Dermis microvascular lymphatic vessel endothelial cell (primary cell): ENCODE measurements at places on chromosomes 3 and 15.

- no peak for DNase-seq
Measured at GRCh38 chr3:65521032-65521431, 517.7 kb downstream of the MAGI1 start.

DNA sequence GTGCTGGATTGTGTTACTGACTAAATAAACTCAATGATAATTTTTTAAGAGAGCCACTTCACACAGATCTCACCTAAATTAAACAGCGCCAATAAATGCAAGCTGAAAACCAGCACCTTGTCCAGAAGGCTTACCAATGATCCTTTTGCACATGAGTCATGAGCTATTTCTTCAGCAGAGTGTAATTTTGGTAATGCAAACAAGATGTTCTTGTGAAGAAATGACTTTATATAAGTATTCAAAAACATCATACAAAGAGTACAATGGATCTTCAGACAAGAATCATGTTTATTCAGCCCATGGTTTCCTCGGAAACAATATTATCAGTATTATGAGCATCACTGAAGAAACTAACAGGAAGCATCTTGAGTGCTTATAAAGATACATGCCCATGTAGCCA, 263.8 kb upstream of the UBE2E2 start:
- no peak for DNase-seq

- DNase-seq, result peak; percentile 47
Measured at GRCh38 chr3:142987080-142987700, 14.2 kb upstream of the U2SURP start.

DNA sequence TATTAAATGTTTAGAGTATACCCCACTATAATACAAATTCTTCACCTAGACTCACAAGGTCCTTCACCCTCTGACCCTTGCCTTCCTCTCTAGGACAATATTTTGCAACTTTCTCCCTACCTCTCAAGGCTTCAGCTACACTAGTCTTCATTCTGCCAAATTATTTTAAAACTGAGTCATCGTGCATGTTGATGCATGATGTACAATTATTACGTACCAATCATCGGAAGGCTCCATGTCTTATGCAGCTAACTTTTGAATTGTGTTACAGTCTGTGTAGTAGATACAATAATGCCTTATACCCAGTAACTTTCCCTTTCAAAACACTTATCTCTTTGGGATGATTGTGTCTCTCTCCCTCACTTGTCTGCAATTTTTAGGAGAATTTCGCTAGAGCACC, 98.5 kb upstream of the ROBO2 start:
- no peak for DNase-seq

GRCh38 chr3:16332904-16333426, 68.0 kb downstream of the OXNAD1 start:
- no peak for DNase-seq

- no peak for DNase-seq
Measured at GRCh38 chr15:84103345-84103744, 132.2 kb upstream of the GOLGA6L4 start.

DNA sequence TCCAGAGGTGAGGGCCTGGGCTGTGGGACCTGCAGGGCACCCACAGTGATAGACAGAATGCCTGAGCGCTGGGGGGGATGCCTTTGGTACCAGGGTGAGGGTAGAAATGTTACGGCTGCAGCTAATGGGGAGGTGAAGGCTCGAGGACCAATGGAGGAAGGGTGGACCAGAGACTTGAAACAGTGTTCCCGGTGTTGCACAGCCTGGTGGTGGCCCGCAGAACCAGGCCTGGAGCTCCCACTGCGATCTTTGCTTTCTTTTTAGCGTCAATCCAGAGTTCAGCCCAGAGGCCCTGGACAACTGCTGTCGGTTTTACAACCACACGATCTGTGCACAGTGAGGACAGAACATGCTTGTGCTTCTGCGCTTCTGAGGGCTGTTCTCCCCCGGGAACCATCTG, 36.8 kb upstream of the PDE8A start:
- DNase-seq, result no peak

- no peak for DNase-seq
Measured at GRCh38 chr3:153348457-153349107, 186.6 kb downstream of the RAP2B start.

- DNase-seq, result peak; percentile 69
Measured at GRCh38 chr3:181709537-181710279, 2.0 kb upstream of the SOX2 start.

DNA sequence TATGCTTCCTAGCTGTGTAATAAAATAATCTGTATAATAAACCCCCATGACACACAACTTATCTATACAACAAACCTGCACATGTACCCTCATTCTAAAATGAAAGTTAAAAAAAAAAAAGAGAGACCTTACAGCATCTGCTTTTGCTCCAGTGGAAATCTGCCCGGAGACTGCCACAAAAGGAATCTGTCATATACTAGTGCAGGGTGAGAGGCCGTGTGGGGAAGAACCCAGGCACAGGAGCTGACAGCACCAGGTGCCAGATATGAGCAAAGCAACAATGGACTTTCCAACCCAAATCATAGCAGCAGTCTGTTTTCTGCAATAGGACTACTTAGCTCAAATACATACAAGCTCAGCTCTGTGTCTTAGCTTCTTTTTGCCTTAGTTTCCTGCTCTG, 346.5 kb downstream of the ROBO1 start:
- no peak for DNase-seq

- no peak for DNase-seq
Measured at GRCh38 chr3:183151821-183152351, 10.6 kb downstream of the LAMP3 start.

DNA sequence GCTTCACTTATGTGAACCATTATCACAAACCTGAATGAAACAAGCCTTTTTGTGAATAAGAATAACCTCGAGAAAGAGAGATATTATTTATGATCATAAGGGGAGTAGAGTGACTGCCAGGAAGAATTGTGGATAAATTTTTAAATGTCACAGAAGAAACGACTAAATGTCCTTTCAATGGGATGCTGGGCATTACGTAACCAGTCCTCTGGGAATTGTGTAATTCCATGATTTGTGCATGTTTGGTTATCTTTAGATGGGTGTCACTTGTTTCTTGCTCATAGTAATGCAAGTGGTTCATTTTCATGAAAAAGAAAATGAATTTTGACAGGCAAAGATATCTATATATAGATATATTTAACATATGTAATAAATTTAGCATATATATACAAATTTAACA, 379.5 kb upstream of the AGTR1 start:
- DNase-seq, result no peak

DNA sequence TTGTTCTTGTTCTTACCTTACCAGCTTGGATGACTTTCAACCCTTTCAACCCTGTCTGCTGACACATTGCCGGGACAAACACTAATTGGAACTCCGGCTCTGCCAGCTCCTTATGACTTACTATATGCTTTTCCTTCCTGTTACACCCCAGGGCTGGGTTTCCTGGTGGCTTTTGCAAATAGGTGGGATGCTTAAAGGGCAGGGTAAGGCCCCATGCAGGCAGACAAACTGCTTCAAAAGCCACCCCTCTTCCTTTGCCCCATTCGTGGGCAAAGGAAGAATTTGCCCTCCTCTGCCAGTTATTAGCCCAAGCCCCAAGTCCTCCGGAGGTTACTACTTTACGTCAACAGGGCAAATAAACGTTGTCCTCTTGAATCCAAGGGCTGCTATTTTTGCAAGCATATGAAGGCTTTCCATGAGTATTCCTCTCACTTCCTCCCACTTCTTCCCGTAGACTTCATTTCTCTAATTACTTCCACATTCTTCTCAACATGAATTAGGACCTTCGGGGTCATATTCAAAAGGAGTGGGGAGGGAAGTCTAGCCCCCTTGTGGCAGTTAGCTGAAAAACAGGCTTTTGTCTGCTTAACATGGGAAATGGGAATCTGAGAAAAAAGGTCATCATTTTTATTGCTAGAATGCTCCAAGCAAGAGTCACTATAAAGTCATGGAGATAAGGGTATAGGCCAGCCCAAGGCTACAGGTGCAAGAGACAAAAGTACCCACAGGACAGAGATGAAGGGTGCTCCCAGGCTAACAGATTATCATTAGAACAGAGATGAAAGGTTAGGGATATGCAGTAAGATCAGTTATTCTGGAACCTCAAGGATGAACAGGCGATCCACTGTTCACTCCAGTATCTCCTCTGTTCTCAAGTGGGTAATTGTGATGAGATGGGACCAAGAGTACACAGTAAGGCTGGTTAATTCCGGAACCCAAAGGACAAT, 56.3 kb upstream of the FSTL1 start:
- DNase-seq, result peak; percentile 35
